Renal pelvis (tissue), 12 donors: ENCODE measurements at places on chromosomes 7 and 10. TPM values are rescaled to one million over a fixed set of nuclear protein-coding genes. Genes with fewer than 3 reads are reported as not detected.

The TMEM270 gene
- not detected for polyA plus RNA-seq

The NSUN5 gene
- polyA plus RNA-seq, result 20.7 TPM

The TAS2R4 gene
- polyA plus RNA-seq, result 1.0 TPM

- DNase-seq, result no peak
Measured at GRCh38 chr7:40239755-40240303, 105.0 kb downstream of the SUGCT start.

DNA sequence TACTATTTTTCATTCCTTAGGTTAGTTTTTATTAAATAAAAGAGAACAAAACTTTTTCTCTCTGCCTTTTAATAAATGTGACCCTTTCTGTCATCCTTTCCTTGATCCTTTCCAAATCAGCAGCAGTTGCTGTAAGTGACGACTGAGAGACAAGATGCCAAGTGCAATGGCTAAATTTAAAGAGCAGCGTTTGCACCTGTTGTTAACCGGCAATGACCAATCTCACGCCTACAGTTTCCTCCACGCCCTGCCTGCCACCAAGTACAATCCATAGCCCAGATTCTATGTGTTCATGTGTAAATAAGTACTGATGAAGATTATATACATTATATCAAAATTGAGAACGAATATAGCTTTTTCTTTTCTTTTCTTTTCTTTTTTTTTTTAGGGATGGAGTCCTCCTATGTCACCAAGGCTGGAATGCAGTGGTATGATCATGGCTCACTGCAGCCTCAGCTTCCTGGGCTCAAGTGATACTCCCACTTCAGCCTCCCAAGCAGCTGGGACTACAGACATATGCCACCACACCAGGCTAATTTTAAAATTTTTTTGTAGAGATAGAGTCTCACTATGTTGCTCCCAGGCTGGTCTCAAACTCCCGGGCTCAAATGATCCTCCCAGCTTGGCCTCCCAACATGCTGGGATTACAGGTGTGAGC lies 6.5 kb upstream of the MCU start:
- DNase-seq, result no peak

- DNase-seq, result no peak
Measured at GRCh38 chr10:10149899-10150298, 867.8 kb upstream of the CELF2 start.

DNA sequence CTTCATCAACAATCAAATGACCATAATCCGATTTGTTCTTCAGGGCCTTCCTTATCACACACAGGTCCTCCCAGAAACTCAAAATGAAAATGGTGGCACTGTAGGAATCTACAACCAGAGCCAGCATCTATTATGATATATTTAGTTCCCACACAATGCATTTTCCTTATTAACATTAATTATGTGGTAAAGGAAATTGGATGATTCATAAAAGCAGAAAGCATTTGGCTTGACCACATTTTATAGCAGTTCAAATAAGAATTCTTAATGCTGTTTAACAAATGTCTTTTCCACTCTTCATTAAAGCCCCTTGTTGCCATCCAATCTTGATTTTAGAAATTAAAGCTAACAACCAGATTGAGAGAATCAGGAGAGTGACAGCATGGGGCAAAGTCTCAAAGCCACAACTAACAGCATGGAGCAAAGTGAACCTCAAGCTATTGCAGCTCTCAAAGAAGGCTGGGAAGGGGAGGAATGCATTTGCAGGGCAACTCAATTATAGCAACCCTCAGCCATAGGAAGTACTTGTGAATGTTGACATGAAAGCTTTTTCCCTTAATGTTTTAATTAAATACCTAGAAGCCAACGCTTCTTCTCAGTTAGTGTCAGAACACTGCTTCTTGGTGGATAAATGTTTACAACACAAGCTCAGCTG lies 549.1 kb downstream of the NXPH1 start:
- DNase-seq, result no peak

The ZNF853 gene
- 14.7 TPM for polyA plus RNA-seq

- DNase-seq, result no peak
Measured at GRCh38 chr7:77569514-77570232, 32.6 kb downstream of the PTPN12 start.

DNA sequence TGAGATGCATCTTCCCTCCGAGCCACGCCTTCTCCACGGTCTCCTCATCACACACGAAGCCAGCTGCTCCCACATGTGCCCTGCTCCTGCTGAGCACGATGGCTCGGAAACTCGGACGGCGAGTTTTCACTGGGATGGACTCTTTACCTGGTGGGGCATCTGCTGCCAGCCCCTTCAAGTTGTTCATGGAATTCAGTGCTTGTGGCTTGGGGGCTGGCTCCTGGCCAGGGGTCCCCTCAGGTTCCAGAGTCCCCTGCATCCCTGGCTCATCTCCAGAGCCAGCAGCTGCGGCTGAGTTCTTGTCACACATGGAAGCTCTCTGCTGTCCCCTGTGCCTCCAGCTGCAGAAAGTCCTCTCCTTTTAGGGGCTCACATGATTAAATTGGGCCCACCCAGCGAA lies 654.0 kb downstream of the SDK1 start:
- no peak for DNase-seq

- DNase-seq, result peak; percentile 72
Measured at GRCh38 chr7:2713370-2713769, 25.4 kb downstream of the AMZ1 start.

DNA sequence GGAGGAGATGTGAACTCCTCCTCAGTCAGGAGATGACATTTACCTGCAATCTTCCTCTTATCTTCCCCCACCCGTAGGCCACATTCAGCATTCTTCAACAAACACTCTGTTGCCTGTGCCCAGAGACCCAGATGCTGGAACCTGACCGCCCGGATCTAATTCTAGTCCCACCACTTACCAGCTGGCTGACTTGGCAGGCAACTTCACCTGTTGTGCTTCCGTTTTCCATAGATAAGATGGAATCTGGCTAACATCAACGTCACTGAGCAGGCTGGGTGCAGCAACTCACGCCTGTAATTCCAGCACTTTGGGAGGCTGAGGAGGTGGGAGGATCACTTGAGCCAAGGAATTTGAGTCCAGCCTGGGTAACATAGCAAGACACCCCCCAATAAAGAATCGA lies 21.3 kb upstream of the FXYD4 start:
- no peak for DNase-seq

The CLDN4 gene
- 91.5 TPM for polyA plus RNA-seq

The TUBB8 gene
- polyA plus RNA-seq, result 1.2 TPM

The LRRD1 gene
- polyA plus RNA-seq, result 0.31 TPM

The SORCS1 gene
- polyA plus RNA-seq, result 9.9 TPM

The TAS2R5 gene
- polyA plus RNA-seq, result 14.9 TPM

DNA sequence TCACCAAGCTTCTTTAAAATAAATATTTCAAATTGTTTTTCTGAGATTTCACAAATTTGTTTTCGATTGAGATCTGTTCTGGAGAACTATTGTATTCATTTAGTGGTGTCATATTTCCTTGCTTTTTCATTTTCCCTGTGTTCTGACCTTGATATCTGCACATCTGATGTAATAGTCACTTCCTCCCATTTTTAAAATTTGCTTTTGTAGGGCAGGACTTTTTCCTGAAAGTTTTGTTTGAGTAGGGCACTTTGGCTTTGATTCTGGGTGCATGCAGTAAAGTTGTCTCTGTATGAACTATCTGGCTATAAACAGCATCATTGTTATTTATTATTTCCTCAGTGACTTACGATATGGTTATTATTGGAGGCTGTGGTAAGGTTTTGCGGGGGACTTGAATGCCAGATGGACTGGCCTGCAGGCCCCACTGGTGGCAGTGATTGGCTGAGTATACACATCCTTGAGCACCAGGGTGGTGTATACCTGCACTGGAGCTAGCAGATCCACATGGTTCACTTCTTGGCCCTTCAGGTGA lies 83.6 kb downstream of the CSTF2T start:
- no peak for DNase-seq

GRCh38 chr10:78659598-78659967 lies 409.2 kb upstream of the ZMIZ1 start:
- DNase-seq, result no peak

DNA sequence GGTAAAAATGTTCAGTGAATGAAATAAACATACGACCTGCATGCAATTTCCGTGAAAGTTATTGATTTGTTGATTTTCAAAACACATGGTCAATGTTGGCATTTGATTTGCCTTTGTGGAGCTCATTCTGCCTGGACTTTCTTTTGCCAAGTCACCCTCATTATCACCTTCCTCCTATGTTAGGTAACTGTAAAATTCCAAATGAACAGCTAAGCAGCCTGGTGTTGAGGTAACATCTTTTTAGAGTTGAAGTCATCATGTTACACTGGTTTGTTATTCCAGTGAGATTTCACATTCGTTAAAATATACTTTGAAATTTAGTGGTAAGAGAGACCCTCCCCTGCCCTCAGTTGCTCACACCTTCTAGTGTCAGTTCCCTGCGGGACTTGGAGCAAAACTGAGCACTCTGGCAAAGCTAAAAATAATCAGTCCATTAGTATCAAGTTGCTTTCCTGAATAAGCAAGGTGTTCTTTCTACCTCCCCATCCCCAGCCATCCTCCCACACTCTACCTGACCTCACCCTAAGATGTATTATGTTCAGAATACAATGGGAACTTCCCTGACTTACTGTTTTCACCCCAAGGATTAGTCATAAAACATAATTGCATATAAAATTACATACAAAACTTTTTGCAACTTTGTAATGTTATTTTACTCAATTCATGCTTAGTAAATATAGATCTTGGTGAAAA lies 283.3 kb upstream of the SEMA3A start:
- no peak for DNase-seq

DNA sequence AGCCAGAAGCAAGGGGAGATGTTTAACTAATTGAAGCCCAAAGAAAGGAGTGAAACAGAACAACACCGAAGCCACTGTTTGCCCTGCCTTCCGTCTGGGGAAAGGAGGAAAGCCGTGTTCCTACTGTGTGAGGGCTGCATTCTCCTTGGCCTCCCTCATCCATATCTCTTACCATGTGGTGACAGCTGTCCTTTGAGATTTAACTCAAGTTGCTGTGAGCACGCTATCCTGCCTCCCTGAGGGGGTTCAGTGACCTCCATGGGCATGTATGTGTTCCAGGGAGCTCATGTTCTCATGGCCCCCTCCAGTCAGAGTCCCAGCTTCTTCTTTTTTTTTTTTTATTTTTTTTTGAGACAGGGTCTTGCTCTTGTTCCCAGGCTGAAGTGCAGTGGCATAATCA lies 26.2 kb upstream of the CRHR2 start:
- DNase-seq, result no peak

The OPN1SW gene
- 1.9 TPM for polyA plus RNA-seq

- peak; percentile 82 for DNase-seq
Measured at GRCh38 chr10:23063973-23064812, 31.2 kb upstream of the MSRB2 start.

GRCh38 chr7:11252705-11253272 lies 279.1 kb downstream of the PHF14 start:
- no peak for DNase-seq

- DNase-seq, result no peak
Measured at GRCh38 chr7:134669388-134669787, 22.7 kb downstream of the BPGM start.

GRCh38 chr10:112202561-112203241 lies 19.1 kb upstream of the GPAM start:
- no peak for DNase-seq

- DNase-seq, result no peak
Measured at GRCh38 chr7:151225948-151226510, 976 bp downstream of the ABCF2 start.

The KMT2E gene
- polyA plus RNA-seq, result 83.8 TPM

The GDF2 gene
- polyA plus RNA-seq, result not detected

- DNase-seq, result no peak
Measured at GRCh38 chr7:106313456-106313901, 28.7 kb upstream of the NAMPT start.

DNA sequence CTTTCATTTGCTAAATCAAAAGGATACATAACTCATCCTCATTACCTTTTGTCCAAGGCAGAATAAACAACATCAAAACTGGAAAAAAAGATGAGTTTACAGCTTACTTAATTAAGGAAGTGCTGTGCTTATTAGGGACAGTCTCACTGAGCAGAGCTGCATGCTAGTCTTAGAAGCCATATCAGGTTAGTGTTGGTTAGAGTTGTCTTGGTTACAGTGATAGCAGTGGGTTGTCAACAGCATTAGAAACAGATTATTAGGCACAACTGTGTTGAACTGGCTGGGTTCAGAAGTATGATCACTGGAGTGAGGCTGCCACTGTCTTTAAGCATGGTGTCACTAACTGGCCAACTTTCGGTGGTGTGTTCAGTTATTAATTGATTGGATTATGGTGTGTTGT lies 503.9 kb upstream of the IGFBP3 start:
- peak; percentile 53 for DNase-seq

The VSTM2A gene
- polyA plus RNA-seq, result 1.8 TPM

- DNase-seq, result no peak
Measured at GRCh38 chr7:101823096-101823495, 5.7 kb downstream of the CUX1 start.

- no peak for DNase-seq
Measured at GRCh38 chr10:100520811-100521210, 1.1 kb upstream of the SEC31B start.

DNA sequence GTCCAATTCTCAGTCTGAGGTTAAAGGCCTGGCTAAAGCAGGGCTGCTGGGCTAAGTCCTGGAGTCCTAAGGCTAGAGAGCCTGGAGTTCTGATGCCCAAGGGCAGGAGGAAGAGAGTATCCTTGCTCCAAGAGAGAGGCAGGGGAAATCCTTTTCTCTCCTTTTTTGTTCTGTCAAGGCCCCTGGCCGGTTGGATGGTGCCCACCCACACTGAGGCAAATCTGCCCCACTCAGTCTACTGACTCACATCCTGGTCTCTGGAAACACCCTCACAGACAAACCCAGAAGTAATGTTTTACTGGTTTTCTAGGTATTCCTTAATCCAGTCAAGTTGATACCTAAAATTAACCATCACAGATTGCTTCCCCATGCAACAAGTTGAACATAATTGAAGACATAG lies 23.0 kb downstream of the ZNF518A start:
- DNase-seq, result no peak

- no peak for DNase-seq
Measured at GRCh38 chr7:49520951-49521350, 252.5 kb upstream of the VWC2 start.

DNA sequence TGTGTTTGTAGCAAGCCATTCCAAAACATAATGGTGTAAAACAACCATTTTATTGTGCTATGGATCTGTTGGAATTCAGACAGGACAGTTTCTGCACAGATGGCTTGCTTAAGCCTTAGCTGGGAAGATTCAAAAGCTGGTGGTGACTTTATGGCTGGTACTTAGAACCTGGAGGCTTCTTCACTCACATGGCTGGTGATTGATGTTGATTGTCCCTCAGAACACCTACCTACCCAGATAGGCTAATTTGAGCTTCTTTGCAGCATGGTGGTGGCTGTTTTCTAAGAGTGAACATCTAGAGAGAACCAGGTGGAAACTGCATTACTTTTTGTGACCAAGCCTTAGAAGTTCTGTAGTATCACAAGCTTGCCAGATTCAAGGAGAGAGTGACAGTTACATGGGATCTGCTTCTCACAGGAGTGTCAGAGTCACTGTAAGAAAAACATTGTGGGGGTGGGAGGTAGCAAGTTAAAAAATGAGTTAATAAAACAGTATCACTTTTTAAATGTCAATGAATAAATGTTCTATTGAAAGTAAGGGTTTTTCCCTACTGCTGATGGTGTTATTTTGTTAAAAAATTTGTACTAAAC lies 7.1 kb downstream of the R3HCC1L start:
- DNase-seq, result no peak
